ENCODE measurements at places on chromosomes 3 and 15.

GRCh38 chr3:16433701-16434151 is 79.8 kb downstream of the RFTN1 start:
- H3K27ac ChIP-seq, result no peak overlapping the region
- no peaks in the 10 kb centered on the region for H3K36me3 ChIP-seq
- no peak for DNase-seq
- no peak overlapping the region for H3K4me3 ChIP-seq
- H3K4me1 ChIP-seq, result no peaks in the 10 kb centered on the region
- H3K27me3 ChIP-seq, result no peaks in the 10 kb centered on the region

DNA sequence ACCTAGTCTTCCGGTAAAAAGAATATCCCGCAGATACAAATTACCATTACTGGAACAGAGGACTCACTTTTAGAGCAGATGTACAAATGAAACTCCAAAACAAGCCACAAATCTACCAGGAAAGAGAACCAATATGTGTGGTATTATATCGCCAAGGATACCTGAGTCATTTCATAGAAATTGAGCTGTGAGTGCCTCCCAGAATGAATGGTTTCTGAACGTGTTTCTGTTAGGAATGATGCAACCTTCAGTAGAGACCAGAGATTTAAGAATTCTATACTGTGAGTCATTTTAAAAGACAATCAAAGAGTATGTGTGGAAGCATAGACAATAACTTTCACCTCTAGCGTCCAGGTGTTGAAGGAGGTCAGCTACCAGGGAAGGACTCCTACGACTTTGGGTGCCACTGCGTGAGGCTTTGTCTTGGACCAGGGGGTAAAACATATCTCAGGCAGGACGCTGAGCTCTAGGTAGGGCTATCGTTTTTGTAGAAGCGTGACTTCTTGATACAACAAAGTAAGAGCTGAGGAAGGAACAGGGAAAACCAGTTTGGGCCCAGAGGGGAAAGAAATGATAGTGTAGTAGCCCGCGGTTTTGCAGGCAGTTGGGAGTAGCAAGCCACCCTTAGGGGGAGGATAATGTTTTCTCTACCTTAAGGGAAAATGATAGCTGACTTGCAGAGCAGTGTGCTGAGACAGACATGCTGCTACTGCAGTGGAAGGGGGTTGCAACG is 210.4 kb downstream of the TP63 start:
- H3K4me3 ChIP-seq, result no peak overlapping the region
- peak overlapping the region; percentile 61 for H3K27ac ChIP-seq
- no peaks in the 10 kb centered on the region for H3K27me3 ChIP-seq
- no peaks in the 10 kb centered on the region for H3K4me1 ChIP-seq
- no peaks in the 10 kb centered on the region for H3K36me3 ChIP-seq

DNA sequence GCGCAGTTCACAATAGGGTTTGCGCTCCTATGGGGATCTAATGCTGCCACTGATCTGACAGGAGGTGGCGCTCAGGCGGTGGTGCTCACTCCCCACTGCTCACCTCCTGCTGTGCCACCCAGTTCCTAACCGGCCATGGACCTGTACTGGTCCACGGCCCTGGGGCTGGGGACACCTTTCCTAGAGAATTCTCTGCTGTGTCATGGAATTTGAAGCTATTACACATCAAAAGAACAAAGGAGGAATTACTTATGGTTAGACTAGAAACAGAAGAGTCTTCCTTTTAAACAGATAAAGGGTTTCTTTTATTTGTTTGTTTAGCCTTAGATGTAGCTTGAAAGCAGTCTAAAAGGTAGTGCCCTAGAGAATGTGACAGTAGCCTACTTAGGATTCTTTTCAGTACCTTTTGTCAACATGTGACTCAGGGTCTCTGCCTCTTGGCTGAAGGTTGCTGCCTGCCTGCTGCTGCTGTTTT is 50.3 kb downstream of the PAK2 start:
- peaks cover 9% of the 10 kb centered on the region for H3K4me1 ChIP-seq
- H3K27ac ChIP-seq, result no peak overlapping the region
- DNase-seq, result no peak
- no peak overlapping the region for H3K4me3 ChIP-seq
- H3K36me3 ChIP-seq, result no peaks in the 10 kb centered on the region

DNA sequence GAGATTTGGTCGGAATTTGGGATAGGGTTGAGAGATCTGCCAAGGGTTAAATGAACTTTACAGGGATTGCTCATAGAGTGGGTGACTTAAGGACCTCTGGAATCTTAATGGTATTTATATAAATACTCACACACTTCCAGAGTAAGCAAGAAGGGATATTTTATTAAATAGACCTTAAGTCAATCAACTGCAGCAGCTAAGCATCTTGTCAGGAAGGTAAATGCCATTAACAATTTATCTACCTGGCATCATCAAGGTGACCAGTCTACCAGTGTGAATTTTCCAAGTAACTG is 123.9 kb downstream of the FEZF2 start:
- no peaks in the 10 kb centered on the region for H3K36me3 ChIP-seq
- H3K27ac ChIP-seq, result no peak overlapping the region
- DNase-seq, result no peak
- H3K27me3 ChIP-seq, result no peaks in the 10 kb centered on the region

GRCh38 chr3:1068985-1069384 is 23.8 kb upstream of the CNTN6 start:
- H3K27me3 ChIP-seq, result no peaks in the 10 kb centered on the region
- no peaks in the 10 kb centered on the region for H3K4me1 ChIP-seq
- H3K27ac ChIP-seq, result peak overlapping the region; percentile 14
- DNase-seq, result peak; percentile 12
- H3K36me3 ChIP-seq, result no peaks in the 10 kb centered on the region

DNA sequence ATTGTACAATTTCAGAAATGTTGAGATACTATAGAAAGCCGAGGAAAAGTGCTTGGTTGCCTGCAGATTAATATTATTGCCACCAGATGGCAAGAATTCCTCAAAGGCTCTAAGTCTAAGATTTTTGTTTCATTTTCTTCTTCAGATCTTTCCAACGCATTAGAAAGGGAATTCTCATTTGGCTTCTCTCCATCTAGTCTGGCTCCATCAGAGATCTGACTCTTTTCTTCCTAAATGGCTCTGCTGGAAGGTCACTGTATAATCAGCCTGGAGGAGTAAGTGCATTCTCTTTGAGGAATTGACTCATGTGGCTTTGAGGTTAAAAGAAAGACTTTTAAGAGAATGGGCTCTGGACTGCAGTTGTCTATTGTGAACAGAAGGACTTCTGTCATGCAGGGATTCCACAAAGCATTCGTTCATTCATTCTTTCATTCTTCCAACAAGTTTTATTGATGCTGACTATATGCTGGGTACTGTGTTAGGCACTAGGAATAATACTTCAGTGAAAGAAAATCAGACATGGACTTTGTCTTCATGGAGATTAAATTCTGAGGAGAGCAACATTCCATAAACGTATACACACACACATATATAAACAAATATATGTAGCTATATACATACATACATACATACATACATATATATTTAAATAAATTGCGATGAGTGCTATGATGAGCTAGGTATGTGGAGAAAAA is 55.3 kb downstream of the SLC28A2 start:
- peaks cover 3% of the 10 kb centered on the region for H3K4me1 ChIP-seq
- no peaks in the 10 kb centered on the region for H3K27me3 ChIP-seq
- H3K36me3 ChIP-seq, result no peaks in the 10 kb centered on the region
- DNase-seq, result peak; percentile 47
- H3K4me3 ChIP-seq, result no peak overlapping the region

GRCh38 chr3:29178809-29179793 is 101.8 kb upstream of the RBMS3 start:
- H3K4me1 ChIP-seq, result no peaks in the 10 kb centered on the region
- H3K27me3 ChIP-seq, result no peaks in the 10 kb centered on the region
- H3K27ac ChIP-seq, result no peak overlapping the region
- no peak for DNase-seq
- H3K4me3 ChIP-seq, result no peak overlapping the region

- H3K27ac ChIP-seq, result no peak overlapping the region
- DNase-seq, result no peak
- no peaks in the 10 kb centered on the region for H3K36me3 ChIP-seq
- H3K27me3 ChIP-seq, result no peaks in the 10 kb centered on the region
These were observed 78.5 kb downstream of the TRANK1 start for GRCh38 chr3:36866368-36866767.

- no peak overlapping the region for H3K27ac ChIP-seq
- H3K4me3 ChIP-seq, result no peak overlapping the region
- DNase-seq, result no peak
- H3K4me1 ChIP-seq, result no peaks in the 10 kb centered on the region
- H3K36me3 ChIP-seq, result no peaks in the 10 kb centered on the region
These were observed 105.7 kb downstream of the TPRA1 start for GRCh38 chr3:127484601-127485388.

- H3K4me1 ChIP-seq, result no peaks in the 10 kb centered on the region
- no peak overlapping the region for H3K4me3 ChIP-seq
- no peaks in the 10 kb centered on the region for H3K27me3 ChIP-seq
- no peaks in the 10 kb centered on the region for H3K36me3 ChIP-seq
- H3K27ac ChIP-seq, result no peak overlapping the region
These were observed 58.8 kb downstream of the MAP3K13 start for GRCh38 chr3:185421577-185422232.

GRCh38 chr3:65855370-65856100 is 183.2 kb downstream of the MAGI1 start:
- no peaks in the 10 kb centered on the region for H3K27me3 ChIP-seq
- peak overlapping the region; percentile 24 for H3K27ac ChIP-seq
- H3K36me3 ChIP-seq, result no peaks in the 10 kb centered on the region
- no peak for DNase-seq
- H3K4me3 ChIP-seq, result no peak overlapping the region

GRCh38 chr3:98012979-98013378 is 22.1 kb downstream of the GABRR3 start:
- no peak for DNase-seq
- peak overlapping the region; percentile 7 for H3K27ac ChIP-seq
- H3K4me3 ChIP-seq, result no peak overlapping the region
- no peaks in the 10 kb centered on the region for H3K27me3 ChIP-seq

DNA sequence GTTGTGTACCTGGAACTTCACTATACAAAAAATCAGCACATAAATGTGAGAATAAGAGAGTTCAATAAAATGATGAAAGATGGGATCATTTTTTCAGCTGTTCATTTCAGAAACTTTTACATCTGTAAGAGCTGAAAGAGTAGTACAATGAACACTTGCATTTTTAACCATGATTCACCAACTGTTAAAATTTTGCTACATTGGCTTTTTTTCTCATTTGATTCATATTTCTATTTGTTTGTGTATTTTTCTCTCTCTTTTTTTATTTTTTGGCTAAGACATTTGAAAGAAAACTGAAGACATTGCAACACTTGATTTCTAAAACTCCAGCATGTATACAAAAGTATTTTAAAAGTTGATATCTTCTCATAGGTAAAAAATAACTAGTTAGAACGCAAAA is 98.3 kb upstream of the CDIN1 start:
- H3K36me3 ChIP-seq, result no peaks in the 10 kb centered on the region
- H3K4me3 ChIP-seq, result no peak overlapping the region
- DNase-seq, result no peak
- H3K4me1 ChIP-seq, result no peaks in the 10 kb centered on the region
- H3K27me3 ChIP-seq, result no peaks in the 10 kb centered on the region

- H3K4me3 ChIP-seq, result no peak overlapping the region
- no peaks in the 10 kb centered on the region for H3K36me3 ChIP-seq
- no peak overlapping the region for H3K27ac ChIP-seq
- DNase-seq, result no peak
These were observed 805.3 kb upstream of the LMCD1 start for GRCh38 chr3:7696320-7696719.

DNA sequence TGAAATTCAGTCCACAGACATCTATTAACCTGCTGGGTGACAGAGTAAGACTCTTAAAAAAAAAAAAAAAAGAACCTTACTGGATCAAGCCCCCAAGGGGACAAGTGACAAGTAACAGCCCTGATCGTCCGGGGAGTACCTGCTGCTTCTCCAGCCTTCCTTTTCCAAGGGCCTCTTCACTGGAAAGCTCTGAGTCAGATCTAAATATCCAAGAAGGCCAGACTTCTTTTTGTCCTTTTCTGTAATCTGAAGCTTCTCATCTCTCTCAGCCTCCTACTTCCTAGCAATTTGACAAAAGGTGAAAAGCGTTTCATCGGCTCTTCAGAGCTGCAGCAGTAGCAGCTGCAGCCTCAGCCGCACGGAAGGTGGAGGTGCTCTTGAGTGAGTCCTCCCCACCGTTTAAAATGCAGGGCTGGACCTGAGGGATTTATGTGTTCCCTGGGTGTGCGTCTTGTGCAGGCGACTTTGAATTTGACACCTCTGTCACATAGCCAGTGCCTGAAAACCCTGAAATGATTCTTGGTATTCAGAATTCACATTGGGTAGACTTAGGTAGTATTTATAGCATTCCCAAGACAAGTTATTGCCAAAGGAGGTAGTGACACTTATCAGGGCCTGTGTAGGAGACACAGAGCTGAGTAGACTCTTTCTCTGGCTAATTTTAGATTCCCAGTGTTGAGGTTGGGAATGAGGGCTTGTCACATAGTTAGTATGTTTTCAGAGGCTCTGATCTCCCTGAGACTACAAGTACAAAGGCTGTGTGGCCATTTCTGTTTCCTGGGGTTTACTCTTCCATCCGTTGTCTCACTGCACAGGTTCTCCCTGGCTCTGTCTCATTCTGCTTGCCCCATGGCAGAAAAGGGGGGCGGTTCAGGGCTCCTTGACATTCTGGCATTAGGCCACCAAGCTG is 291.2 kb upstream of the C2CD4B start:
- peaks cover 15% of the 10 kb centered on the region for H3K4me1 ChIP-seq
- no peak for DNase-seq
- H3K36me3 ChIP-seq, result no peaks in the 10 kb centered on the region
- H3K27me3 ChIP-seq, result no peaks in the 10 kb centered on the region

GRCh38 chr15:44580105-44580504 is 43.2 kb downstream of the EIF3J start:
- H3K36me3 ChIP-seq, result no peaks in the 10 kb centered on the region
- H3K4me3 ChIP-seq, result no peak overlapping the region
- no peaks in the 10 kb centered on the region for H3K27me3 ChIP-seq

DNA sequence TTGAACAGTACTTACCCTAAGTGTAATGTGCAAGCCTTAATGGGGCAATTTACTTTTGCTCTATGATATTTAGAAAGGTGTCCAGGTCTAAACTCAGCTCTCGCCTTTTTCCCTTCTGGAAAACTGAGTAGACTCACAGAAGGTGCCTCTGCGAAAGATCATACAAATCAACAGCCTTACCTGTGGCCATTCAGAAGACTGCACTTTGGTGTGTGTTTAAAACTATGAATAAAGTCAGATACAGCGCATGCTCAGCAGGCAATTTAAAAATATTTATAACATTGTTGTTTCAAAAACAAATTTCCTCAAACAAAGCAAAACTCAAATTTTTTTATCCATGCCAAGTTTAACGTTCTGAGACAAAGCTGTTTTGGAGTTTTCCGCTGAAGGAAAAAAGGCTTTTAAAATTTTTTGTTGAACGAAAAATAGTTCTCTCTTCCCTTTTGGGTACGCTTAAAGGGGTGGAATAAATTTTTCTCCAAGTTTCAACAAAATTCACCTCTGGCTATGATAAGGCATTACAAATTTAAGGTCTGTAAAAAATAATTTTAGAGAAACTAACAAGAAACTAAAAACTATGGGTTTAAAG is 156.3 kb downstream of the TIGIT start:
- no peaks in the 10 kb centered on the region for H3K27me3 ChIP-seq
- H3K4me1 ChIP-seq, result peaks cover 14% of the 10 kb centered on the region
- H3K36me3 ChIP-seq, result no peaks in the 10 kb centered on the region
